Non-pigmented ciliary epithelial cell (primary cell): ENCODE measurements at places on chromosomes 2 and 18.
A peak's percentile ranks its signal among the peaks of the same experiment; 100 is the strongest.

GRCh38 chr18:55381277-55381676, 206.7 kb downstream of the TCF4 start:
- peak; percentile 86 for DNase-seq

DNA sequence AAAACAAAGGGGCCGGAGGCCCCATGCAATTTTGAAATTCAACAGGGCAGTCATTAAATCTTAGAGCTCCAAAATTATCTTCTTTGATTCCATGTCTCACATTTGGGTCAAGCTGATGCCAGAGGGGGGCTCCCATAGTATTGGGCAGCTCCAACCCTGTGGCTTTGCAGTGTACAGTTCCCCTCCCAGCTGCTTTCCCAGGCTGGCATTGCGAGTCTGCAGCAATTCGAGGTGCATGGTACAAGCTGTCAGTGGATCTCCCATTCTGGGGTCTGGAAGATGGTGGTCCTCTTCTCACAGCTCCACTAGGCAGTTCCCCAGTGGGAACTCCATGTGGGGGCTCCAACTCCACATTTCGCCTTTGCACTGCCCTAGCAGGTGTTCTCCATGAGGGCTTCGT, 72.7 kb upstream of the ARHGAP15 start:
- no peak for DNase-seq

DNA sequence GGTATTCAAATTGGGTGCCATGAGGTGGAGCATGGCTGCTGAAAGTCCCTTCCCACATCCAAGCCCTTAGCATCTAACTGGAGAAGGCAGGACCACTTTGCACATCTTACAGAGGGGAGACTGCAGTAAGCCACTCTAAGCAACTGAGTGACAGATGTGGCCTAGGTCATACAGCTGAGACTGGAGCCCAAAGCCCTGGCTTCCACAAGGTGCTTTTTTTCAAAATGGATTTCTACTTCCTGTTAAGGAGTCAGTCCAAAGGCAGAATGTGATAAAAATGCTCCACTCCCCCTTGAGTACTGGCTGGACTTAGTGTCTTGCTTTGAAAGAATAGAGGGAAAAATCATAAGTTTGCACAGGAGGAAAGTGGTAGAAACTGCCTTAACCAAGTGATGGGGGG, 424.0 kb upstream of the SPRED2 start:
- DNase-seq = no peak

- no peak for DNase-seq
These were observed 298.6 kb downstream of the CYP26B1 start for GRCh38 chr2:71849111-71849510.

GRCh38 chr18:56935434-56936040, 211.3 kb upstream of the BOD1L2 start:
- DNase-seq = no peak

- DNase-seq = no peak
These were observed 1.6 kb upstream of the NFE2L2 start for GRCh38 chr2:177265824-177266817.

DNA sequence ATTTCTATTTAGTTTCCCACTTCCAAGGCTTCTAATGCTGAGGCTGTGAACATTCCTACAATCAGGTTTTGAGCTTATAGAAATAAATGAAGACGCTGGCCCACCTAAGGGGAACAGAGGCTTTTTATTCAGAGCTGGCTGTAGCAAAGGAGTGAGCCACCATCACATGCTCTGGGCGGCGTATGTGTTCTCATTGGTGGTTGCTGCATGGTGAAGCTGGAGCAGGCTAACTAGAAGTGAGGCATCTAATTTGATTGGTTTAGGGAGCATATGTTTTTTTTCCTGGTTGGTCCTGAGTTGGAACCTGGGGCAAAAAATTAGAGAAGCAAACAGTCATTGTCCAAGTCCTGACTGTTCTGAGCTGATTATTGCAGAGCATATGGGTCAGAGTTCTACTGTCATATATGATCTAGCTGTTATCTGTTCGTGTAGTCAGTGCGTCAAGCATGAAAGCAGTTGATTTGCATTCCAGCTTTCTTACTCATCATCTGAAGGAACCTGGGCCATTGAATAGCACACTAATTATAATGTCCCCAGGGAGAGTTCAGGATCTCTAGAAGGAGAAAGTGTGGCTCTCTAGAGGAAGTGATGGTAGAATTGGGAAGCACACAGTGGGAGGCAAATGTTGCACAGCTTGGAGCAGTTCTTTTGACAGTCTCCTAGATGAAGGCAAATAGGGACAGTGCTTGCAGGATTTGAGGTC, 279.6 kb downstream of the PARD3B start:
- DNase-seq = no peak

GRCh38 chr18:46950064-46950656, 32.8 kb downstream of the KATNAL2 start:
- no peak for DNase-seq

DNA sequence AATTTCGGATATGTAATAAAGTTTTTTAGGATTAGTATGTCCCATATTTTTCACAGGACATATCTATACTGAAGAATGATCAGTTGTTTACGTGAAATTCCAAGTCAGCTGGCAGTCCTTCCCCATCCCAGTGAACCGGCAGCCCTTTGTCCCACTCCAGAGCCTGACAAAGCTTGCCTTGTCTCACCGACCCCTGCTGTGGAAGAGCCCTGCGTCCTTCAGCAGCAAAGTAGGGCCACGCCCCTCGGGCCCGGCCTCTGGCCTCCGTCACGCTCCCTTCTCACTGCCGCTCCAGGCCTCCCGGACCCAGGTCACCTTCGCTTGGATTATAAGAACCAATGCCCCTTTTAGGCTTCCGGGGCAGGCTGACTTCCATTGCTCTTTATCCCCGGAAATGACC, 89.8 kb upstream of the TGIF1 start:
- DNase-seq = no peak

- DNase-seq = no peak
These were observed 66.0 kb upstream of the HDAC4 start for GRCh38 chr2:239466755-239467271.

DNA sequence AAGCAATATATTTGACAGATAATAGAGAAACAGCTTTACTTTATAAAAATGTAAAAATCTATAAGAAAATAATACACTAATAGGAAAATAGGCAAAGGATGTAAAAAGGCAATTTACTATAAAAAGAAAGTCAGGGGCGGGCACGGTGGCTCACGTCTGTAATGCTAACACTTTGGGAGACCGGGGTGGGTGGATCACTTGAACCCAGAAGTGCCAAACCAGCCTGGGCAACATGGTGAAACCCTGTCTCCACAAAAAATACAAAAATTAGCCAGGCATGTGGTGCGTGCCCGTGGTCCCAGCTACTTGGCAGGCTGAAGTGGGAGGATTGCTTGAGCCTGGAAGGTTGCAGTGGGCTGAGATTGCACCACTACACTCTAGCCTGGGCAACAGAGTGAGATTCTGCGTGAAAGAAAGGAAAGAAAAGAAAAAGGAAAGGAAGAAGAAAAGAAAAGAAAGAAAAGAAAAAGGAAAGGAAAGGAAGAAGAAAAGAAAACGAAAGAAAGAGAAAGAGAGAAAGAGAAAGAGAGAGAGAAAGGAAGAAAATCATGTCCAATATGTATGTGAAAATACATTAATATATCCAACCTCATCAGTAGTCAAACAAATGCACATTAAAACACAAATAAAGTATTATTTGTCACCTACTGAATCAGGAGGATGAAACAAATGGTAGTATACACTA, 65.1 kb downstream of the ADD2 start:
- DNase-seq = no peak

- no peak for DNase-seq
These were observed 77.8 kb upstream of the B3GNT2 start for GRCh38 chr2:62118160-62118559.

DNA sequence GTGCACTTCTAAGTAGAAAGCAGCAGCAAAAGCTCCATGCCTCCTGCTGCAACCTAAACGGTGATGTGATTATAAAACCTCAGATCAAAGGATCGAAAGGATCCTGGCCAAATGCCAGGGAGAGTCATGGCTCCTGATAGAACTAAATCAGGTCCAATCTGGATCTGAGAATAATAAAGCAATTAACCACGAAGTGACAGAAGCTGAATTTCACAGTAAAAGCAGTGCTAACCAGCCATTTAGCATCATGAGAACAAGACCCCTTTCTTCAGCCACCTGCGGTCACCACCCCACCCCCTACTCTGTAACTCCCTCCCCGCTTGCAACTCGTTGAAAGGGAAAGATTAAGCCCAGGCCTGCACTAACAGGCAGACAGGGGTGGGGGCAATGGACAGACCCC, 748.7 kb downstream of the BCL11A start:
- no peak for DNase-seq

- no peak for DNase-seq
These were observed 115.1 kb upstream of the NCK2 start for GRCh38 chr2:105629634-105630033.

DNA sequence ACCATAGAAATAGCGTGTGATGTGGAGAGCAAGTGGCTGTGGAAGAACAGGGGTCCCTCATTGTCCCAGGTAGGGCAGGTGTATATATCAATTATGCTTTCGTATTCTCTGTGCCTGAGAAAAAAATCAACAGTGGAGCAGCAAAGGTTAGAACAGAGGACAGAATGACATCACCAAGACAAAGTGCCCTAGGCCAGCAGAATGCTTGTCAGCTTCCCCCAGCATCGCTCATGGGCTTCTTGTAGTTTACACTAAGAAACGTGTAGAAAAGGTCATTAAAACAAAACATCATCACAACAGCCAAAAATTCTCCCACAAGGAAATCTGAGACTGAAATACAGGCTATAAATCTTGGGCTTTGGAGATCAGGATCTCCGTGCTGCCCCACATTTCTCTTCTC, 288.0 kb downstream of the TDRD15 start:
- DNase-seq = no peak

- DNase-seq = no peak
These were observed 54.7 kb upstream of the SLC1A4 start for GRCh38 chr2:64934530-64934929.

- DNase-seq = no peak
These were observed 59.9 kb downstream of the TNP1 start for GRCh38 chr2:216799873-216800431.

DNA sequence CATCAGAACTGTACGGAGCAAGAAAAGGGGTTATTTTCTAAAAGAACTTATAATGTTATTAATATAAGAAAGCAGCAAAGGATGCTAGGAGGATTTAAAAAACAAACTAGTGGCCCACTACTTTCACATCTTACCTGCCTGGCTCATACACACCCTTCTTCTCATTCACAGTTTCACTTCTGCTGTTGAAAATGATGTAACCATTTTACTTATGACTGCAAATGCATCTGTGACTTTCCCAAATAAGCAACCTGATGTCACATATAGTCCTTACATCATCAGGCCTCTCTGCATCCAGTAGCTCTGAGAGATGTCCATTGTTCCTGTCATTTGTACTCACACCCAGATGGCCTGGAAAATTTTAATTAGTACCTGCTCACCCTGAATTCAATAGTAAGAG, 101.8 kb upstream of the MYO3B start:
- DNase-seq = no peak

DNA sequence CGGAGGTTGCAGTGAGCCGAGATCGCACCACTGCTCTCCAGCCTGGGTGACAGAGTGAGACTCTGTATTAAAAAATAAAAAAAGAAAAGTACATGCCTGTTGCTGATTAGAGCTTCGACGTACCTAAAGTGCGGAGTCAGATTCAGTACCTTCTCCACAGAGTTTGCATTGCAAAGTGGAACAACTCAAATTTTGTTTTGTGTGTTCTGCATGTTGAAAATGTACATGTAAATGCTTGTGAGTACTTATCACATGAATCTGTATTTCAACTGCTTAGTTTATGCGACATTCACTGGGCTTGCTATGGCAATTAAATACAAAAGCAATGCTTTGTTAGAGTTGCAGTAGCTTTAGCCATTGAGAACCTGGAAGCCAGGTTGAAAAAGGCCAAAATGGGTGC, 36.4 kb downstream of the ACTR2 start:
- DNase-seq = no peak

DNA sequence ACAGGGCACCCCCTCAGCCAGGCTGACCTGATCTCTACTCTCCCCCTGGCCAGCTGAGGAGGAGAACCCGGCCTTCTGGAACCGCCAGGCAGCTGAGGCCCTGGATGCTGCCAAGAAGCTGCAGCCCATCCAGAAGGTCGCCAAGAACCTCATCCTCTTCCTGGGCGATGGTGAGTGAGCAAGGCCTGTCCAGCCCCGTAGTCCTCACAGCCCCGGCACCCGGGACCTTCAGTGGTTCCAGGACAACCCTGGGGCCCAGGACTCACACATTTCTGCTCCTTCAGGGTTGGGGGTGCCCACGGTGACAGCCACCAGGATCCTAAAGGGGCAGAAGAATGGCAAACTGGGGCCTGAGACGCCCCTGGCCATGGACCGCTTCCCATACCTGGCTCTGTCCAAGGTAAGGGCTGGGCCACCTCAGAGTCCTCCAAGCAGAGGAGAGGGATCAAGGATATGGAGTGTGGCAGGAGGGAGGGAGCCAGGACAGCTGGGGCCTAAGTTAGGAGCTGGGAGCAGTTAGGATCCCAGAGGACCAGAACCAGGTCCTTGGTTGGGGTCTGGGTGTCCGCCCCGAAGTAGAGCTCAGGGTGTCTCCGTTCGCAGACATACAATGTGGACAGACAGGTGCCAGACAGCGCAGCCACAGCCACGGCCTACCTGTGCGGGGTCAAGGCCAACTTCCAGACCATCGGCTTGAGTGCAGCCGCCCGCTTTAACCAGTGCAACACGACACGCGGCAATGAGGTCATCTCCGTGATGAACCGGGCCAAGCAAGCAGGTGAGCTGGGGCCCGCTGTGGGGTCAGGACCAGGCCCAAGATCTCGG, 555 bp downstream of the ALPI start:
- DNase-seq = no peak

DNA sequence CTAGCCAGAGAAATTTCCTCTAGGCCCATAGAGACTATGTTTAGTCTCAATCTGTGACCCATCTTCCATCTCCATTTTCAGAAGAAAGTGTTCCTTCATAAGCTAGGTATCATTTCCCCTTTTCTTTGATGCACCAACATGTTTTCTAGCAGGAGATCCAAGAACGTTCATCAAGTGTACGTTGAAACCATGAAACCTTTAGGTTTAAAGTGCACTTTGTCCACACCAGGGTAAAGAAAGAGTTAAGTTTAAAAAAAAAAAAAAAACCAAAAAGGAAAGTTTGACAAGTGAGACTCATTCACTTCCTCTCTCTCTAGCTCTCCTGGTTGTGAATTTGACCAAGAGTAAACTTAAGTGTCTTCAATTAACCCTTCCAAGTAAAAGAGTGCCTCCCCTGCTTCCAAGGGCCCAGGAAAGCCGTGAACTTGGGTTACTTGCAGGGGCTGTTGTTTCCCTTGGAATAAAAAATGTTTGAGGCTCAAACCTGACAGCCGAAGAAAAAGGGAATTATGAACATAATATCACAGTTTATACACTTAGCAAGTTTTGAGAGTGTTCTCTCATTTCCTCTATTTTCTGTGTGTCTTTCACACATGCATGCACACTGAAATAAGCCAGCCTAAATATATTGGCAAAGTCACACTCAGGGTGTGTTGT, 56.7 kb downstream of the LBH start:
- DNase-seq = no peak

- DNase-seq = no peak
These were observed 9.0 kb upstream of the MBP start for GRCh38 chr18:77141401-77142118.

DNA sequence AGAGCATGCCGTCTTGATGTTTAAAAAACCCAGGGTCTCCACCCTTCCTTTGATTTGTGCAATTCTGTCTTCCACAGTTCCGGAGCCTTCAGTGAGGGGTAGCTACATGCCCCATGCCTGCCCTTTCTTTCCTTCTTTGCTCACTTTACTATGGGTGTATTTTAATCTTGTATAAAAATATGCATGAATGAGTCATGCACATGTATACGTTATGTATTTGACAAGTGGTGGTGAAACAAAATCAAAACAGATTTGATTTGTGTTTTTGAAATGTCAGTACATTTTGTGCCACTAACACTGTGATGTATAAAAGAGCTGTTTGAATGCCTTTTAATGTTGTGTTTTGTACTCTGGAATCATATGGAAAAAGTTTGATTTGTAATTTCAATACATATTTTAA, 126.5 kb downstream of the RNF144A start:
- DNase-seq = no peak
